Heart left ventricle (tissue), 16 donors: ENCODE measurements at places on chromosomes 6 and 20. TPM values are rescaled to one million over a fixed set of nuclear protein-coding genes. Genes with fewer than 3 reads are reported as not detected.

DNA sequence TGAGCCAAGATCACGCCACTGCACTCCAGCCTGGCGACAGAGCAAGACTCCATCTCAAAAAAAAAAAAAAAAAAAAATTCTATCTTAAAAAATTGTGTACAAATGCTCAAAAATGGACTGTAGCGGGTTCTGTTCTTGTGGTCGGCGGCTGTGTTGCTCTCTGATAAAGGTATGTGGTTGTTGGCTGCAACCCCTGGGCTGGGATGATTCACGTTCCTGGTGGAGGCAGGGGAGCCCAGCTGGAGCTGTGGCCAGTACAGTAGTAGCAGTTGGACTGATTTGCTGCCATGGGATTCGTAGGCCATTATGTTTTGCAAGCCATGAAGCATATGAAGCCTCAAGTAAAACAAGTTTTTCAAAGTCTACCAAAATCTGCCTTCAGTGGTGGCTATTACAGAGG, 22.3 kb downstream of the MDN1 start:
- H3K4me3 ChIP-seq = no peak overlapping the region
- H3K27ac ChIP-seq = no peak overlapping the region
- H3K36me3 ChIP-seq = peaks cover 15% of the 10 kb centered on the region
- H3K27me3 ChIP-seq = no peaks in the 10 kb centered on the region

DNA sequence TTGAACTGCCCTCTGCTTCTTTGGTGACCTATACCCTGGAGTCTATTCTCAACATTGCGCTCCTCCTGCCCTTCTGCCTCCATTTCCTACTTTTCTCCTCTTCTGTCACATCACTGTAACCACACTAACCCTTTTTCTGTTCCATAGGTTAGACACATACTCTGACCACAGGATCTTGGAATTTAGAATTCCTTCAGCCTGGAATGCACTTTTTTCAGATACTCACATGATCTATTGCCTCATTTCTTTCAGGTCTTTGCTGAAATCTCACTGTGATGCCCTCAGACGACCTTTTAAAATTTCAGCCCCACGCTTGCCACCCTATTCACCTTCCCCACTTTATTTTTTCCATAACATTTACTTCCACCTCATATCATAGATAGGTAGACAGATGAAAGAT, 5.1 kb downstream of the VNN1 start:
- no peaks in the 10 kb centered on the region for H3K4me1 ChIP-seq
- no peak overlapping the region for H3K4me3 ChIP-seq
- H3K36me3 ChIP-seq = no peaks in the 10 kb centered on the region
- DNase-seq = no peak
- H3K27ac ChIP-seq = no peak overlapping the region
- H3K27me3 ChIP-seq = no peaks in the 10 kb centered on the region

- no peak for DNase-seq
- H3K36me3 ChIP-seq = no peaks in the 10 kb centered on the region
- H3K27me3 ChIP-seq = no peaks in the 10 kb centered on the region
- H3K4me1 ChIP-seq = peaks cover 4% of the 10 kb centered on the region
- no peak overlapping the region for H3K4me3 ChIP-seq
- H3K27ac ChIP-seq = no peak overlapping the region
These were observed 67.8 kb upstream of the SASH1 start for GRCh38 chr6:148274809-148275208.

GRCh38 chr20:54115172-54115854, 44.9 kb upstream of the BCAS1 start:
- no peaks in the 10 kb centered on the region for H3K4me1 ChIP-seq
- no peak overlapping the region for H3K4me3 ChIP-seq
- DNase-seq = no peak
- no peaks in the 10 kb centered on the region for H3K36me3 ChIP-seq
- H3K27ac ChIP-seq = no peak overlapping the region
- no peaks in the 10 kb centered on the region for H3K27me3 ChIP-seq

GRCh38 chr6:103193413-103193812, 1666.3 kb downstream of the HACE1 start:
- no peak overlapping the region for H3K27ac ChIP-seq
- no peaks in the 10 kb centered on the region for H3K4me1 ChIP-seq
- no peaks in the 10 kb centered on the region for H3K27me3 ChIP-seq
- no peaks in the 10 kb centered on the region for H3K36me3 ChIP-seq
- DNase-seq = no peak
- H3K4me3 ChIP-seq = no peak overlapping the region

GRCh38 chr6:56399250-56399671, 151.9 kb upstream of the COL21A1 start:
- H3K36me3 ChIP-seq = no peaks in the 10 kb centered on the region
- no peaks in the 10 kb centered on the region for H3K27me3 ChIP-seq
- H3K27ac ChIP-seq = no peak overlapping the region
- DNase-seq = no peak

- H3K36me3 ChIP-seq = no peaks in the 10 kb centered on the region
- H3K27me3 ChIP-seq = no peaks in the 10 kb centered on the region
- no peak for DNase-seq
- H3K27ac ChIP-seq = peak overlapping the region; percentile 66
These were observed 198.3 kb downstream of the ZNF217 start for GRCh38 chr20:53395188-53395923.

DNA sequence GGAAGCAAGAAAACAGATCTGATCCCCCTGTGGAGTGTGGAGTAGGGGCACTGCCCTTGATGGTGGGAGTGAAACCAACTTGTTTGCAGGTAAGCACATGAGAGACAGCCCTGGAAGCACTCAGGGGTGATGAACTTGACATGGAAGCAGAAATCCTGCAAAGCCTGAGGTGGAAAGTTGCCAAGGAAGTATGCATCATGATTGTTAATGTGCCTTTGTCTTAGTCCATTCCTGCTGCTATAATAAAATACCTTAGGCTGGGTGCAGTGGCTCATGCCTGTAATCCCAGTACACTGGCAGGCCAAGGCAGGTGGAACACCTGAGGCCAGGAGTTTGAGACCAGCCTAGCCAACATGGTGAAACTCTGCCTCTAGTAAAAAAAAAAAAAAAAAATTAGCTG, 40.2 kb upstream of the IFNGR1 start:
- peaks cover 20% of the 10 kb centered on the region for H3K4me1 ChIP-seq
- H3K27ac ChIP-seq = no peak overlapping the region
- DNase-seq = no peak
- H3K4me3 ChIP-seq = no peak overlapping the region
- H3K27me3 ChIP-seq = no peaks in the 10 kb centered on the region

DNA sequence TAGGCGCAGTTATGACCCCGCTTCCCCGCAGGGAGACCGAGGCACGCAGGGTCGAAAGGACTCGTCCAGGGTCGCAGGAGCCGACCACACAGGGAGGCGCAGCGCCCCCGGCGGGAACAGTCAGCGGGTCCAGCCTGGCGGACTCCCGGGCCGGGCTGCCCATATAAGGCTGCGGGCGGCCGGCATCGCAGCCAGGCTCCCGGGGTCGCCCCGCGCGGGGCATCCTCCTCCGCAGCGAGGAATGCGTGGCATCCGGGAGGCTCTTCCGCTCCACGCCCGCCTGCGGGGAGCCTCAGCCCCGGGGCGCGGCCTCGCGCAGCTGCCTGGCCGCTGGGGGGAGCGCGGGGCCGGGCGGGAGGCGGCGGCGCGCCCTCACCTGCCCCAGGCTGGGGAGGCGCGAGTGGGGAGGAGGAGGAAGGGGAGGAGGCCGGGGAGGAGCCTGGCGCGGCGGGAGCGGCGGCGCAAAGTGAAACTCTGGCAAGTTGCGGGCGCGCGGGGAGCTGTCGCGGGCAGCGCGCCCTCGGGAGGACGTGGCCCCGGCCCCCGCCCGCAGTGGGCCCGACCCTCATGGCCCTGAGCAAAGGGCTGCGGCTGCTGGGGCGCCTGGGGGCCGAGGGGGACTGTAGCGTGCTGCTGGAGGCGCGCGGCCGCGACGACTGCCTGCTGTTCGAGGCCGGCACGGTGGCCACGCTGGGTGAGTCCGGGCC, at the start of gene SYNJ2:
SYNJ2 (plus strand) TSS at position 469 of the 707 bp plus-strand sequence; CDS start at position 568, 99 bp downstream.
- peaks cover 4% of the 10 kb centered on the region for H3K4me1 ChIP-seq
- no peaks in the 10 kb centered on the region for H3K27me3 ChIP-seq
- H3K27ac ChIP-seq = peak within 1 kb of the TSS; percentile 63
- DNase-seq = peak; percentile 84
- H3K4me3 ChIP-seq = peak within 1 kb of the TSS; percentile 94
- no peaks in the 10 kb centered on the region for H3K36me3 ChIP-seq

- peaks cover 11% of the 10 kb centered on the region for H3K4me1 ChIP-seq
- no peaks in the 10 kb centered on the region for H3K27me3 ChIP-seq
- peak; percentile 53 for DNase-seq
- no peaks in the 10 kb centered on the region for H3K36me3 ChIP-seq
- H3K27ac ChIP-seq = peak overlapping the region; percentile 49
These were observed 231.6 kb upstream of the MYLIP start for GRCh38 chr6:15897063-15897876.

- no peaks in the 10 kb centered on the region for H3K36me3 ChIP-seq
- no peak for DNase-seq
- no peaks in the 10 kb centered on the region for H3K27me3 ChIP-seq
- no peak overlapping the region for H3K27ac ChIP-seq
These were observed 267.1 kb downstream of the ADGB start for GRCh38 chr6:146865756-146866379.

The GINM1 gene
- 48.5 TPM for polyA plus RNA-seq

The MDFI gene
- polyA plus RNA-seq = 0.76 TPM

The NRSN1 gene
- polyA plus RNA-seq = not detected
